ENCODE measurements at places on chromosomes 5 and 9. TPM values are rescaled to one million over a fixed set of nuclear protein-coding genes. Genes with fewer than 3 reads are reported as not detected.
A peak's percentile ranks its signal among the peaks of the same experiment; 100 is the strongest.

PCDHGB3 gene
- 9.2 TPM for total RNA-seq

- DNase-seq: no peak
Observed at GRCh38 chr9:112494153-112494552, 7.5 kb downstream of the KIAA1958 start.

GRCh38 chr5:143933451-143933850, 121.5 kb downstream of the HMHB1 start:
- no peak for DNase-seq

DNA sequence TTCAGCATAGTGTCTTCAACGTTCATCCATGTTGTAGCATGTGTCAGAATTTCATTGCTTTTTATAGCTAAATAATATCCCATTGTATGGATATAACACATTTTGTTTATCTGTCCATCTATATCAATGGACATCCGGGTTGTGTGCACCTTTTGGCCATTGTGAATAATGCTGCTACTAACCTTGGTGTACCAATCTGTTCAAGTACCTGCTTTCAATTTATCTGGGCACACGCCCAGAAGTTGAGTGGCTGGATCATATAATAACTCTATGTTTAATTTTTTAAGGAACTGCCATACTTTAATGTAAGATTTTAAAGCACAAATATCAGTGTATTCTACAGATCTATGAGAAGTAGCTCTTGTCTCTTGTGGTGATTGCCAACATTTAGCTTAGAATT, 43.5 kb downstream of the SCAI start:
- DNase-seq: no peak

DNA sequence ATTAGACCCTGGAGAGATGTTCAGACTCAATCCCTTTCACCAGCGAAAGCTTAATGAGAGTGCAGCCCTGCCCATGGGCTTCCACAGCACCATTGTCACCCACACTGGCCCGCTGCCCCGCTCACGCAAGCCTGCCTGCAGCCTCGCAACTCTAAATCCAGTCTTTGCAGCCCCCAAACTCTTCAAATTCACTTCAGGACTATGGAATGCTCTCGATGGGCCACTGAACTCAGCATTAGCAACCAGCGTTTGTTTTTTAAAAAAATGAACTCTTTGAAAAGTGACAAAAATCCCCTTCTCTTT, 17.1 kb downstream of the DCANP1 start:
- no peak for DNase-seq

DNA sequence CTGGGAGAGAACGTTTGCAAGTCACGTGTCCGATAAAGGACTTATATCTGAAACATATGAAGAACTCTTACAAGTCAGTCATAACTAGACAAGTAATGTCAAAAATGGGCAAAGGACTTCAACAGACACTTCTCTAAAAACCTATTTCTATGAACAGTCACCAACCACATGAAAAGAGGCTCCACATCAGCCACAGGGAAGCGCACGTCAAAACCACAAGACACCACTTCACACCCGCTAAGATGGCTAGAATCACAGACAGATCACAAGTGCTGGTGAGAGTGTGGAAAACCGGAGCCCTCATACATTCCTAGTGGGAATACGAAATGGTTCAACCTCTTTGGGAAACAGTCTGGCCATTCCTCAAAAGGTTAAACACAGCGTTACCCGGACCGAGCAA, 11.5 kb upstream of the CARD9 start:
- DNase-seq: no peak

- no peak for DNase-seq
Observed at GRCh38 chr9:95864852-95865580, 10.5 kb upstream of the ERCC6L2 start.

DNA sequence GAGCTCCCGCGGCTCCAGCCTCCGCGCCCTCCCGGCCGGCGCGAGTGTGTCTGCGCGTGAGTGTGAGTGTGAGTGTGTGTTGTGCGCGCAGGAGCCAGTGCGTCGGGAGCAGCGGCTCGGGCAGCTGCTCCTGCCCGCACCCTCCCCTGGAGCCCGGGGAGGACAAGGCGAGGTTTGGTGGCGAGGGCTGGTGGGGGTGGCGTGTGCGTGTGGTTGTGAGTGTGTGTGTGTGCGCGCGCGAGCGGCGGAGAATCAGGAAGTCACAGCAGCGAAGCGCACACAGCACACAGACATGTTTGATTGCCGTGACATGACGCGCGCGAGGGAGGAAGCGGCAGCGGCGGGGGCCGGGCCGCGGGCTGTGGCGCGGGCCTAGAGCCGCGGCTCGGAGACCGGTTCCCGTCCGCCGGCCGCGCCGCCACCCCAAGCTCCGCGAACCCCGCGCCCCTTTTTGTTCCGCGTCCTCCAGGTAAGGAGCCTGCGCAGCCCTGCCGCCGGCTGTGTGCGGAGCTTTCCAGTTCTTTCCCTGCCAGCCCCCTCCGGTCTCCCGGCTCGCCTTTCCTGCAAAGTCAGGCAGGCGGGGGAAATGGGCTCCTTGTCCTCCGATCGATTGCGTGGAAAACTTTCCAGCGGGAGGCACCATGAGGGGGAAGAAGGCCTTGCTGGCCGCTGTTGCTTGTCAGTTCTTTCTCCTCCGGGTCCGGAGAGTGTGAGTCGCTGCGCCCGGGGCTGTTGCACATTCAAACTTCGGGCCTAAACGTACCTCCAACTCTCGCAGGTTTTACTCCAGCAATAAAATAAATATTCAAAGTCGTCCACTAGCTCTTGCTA, 2.4 kb downstream of the SMARCA2 start:
- peak; percentile 88 for DNase-seq

CCNO gene
- not detected for total RNA-seq

UBTD2 gene
- total RNA-seq: 16.3 TPM

DNA sequence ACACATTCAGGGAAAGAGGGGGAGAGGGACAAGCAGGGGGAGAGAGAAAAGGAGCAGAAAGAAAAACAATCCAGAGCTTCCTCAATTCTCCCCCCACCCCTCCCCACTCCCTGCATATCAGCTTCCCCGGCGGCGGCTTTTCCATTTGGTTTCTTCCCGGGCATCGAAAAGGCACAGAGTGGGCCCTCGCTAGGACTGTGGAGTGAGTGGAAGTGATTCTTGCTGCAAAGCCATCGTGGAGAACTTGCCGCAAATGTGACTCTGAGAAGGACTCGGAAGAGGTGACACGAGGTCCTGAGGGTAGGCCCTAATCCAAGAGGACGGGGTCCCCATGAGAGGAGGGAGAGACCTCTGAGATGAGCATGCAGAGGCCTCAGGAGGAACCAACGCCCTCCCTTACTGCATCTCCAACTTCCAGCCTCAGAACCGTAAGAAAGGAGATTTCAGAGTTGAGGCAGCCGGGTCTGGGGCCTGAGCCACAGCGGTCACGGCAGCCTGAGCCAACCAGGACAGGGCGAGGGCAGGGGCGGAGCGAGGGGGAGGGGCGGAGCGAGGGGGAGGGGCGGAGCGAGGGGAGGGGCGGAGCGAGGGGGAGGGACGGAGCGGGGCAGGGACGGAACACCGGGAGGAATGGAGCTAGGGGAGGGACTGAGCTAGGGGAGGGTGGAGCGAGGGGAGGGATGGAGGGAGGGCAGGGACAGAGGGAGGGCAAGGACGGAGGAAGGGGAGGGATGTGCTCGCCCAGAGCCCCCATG, 21.2 kb upstream of the SARDH start:
- peak; percentile 68 for DNase-seq

DNA sequence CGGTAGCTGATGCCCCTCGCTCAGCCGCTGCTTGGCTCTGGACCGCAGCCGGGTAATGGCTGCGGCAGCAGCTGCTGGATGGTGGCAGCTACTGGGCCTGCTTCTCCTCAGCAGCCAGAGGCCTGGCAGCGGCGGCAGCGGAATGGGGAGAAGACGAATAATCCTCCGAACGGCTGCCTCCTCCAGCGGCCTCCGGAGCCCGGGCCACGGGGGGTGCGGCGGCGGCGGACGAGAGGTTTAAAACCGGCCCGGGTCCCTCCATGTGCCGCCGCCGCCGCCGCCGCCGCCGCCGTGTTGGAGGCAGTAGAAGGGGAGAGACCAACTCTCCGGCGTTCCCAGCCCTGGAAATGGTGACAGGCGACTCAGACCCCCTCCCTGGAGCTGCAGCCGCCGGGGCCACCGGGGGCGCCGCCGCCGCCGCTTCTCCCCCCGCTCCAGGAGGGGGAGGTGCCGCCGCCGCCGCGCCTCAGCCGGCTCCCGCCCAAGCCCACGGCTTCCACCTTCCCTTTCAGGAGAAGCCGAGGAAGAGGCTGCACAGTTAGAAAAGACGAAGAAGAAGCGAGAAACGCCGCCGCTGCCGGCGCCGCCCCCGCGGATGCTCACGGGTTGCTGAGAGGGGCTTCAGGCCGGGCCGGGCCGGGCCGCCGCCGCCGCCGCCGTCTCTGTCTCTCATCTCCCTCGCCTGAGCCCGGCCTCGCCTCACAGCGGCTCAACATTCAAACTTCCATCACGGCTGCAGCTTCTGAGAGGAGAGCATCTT, 118.4 kb upstream of the PRSS3 start:
- peak; percentile 64 for DNase-seq

IFNA4 gene
- not detected for total RNA-seq

DNA sequence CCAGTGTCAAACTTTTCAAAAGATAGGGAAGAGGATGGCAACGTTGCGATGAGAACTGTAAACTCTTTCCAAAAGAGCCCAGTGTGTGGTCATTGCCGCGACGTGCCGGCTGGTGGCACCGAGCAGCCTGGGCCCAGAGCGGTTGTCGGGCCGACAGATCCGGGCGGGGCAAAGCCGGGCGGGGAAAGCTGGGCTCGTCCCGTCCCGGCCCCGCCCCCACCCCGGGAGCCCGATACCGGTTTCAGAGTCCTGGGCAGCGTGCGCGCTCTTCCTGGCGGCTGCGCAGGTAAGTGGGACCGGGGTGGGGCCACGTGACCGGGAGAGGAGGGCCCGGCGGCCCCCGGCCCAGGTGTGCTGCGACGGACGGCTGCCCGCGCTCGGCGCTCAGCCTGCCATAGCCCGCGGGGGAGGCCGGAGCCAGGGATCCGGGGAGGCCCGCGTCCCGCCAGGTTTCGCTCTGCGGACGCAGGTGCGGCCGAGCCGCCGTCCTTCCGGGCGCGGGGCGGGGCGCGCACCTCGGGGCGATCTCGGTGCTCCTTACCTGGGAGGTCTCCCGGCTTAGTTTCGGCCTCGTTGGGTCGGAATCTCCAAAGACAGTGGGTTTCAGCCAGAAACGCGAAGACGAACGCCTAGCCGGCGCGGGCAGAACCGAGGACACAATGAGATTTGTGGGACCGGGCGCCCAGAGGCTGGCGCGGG, at the start of gene MARVELD2:
TSS of gene MARVELD2 (plus strand) at position 232 of the 699 bp plus-strand sequence. CDS start 4,270 bp downstream, outside the sequence.
- no peak for DNase-seq

ZNF354B gene
- 13.3 TPM for total RNA-seq

FOXD4L5 gene
- not detected for total RNA-seq

- DNase-seq: peak; percentile 86
Observed at GRCh38 chr5:78829811-78830527, 155.1 kb downstream of the ARSB start.

TTC23L gene
- not detected for total RNA-seq

PPP1R26 gene
- total RNA-seq: 8.8 TPM

SKIC3 gene
- 61.7 TPM for total RNA-seq

DNA sequence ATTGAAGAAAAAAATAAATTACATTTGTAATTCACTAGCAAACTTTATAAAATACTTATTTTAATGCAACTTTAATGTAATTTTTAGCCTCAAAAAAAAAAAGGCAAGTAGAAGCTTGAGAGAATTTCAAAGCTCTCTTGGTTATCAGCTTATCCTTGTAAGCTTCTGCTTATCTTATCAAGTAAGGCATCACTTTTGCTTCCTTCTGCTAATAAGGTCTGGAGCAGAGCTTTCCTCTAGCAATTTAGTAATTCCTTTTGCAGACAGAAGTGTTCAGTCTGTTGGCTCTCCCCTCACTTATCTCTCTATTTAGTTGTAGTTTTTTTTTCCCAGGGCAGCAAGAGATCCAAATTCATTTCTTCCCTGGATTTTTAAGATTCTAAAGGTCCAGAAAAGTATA, 525.0 kb downstream of the ISL1 start:
- DNase-seq: no peak

PCDHAC1 gene
- total RNA-seq: 0.71 TPM

- DNase-seq: no peak
Observed at GRCh38 chr9:112925058-112925641, 34.5 kb upstream of the SLC46A2 start.

GRCh38 chr5:39608024-39608423, 183.2 kb upstream of the DAB2 start:
- no peak for DNase-seq

DNA sequence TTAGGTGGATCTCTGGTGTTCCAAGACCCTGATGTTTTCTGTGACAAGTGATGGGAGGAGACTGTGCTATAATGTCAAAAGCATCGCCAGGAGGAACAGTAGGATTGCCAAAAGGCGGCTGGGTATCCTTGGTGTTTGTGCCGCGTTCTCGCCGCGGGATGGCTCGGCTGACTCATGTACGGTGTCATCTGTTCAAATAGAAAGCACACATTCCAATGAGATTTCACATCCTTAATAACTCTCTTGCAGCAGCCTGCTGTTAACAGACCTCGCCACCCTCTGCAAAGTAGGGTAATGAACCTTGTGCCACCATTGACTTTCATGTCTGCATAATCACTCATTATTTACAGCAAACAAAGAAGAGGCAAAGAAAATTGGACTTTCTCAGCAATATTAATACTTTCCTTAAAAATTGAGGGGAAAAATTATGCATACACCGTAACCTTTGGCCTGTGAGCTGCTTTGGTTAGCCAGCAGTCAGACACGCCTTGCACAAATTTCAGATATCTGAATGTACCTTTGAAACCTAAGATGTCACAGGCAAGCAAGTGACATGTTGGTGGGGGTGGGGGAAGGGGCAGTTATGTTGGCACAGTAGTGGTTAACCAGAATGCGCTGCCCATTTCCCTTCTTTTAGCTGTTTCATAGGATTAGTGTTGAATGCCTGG, 289.4 kb downstream of the EFNA5 start:
- no peak for DNase-seq

DNA sequence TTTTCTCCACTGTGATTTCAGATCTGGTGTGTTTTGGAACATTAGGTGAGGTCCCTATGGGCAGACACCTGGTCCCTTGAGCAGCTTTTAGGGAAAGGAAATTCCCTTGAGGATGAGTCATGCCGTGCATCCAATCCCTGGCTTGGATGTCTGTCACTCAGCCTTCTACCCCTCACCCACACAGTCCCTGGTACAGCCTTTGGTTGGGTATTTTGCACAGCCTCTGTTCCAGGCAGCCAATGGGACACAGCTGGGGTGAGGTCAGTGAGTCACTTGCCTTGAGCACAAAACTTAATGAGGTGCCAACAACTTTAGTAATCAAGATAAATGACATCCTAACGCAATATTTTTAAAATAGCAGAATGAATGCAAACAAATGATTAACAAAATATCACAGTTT, 22.7 kb upstream of the SVEP1 start:
- DNase-seq: no peak

DNA sequence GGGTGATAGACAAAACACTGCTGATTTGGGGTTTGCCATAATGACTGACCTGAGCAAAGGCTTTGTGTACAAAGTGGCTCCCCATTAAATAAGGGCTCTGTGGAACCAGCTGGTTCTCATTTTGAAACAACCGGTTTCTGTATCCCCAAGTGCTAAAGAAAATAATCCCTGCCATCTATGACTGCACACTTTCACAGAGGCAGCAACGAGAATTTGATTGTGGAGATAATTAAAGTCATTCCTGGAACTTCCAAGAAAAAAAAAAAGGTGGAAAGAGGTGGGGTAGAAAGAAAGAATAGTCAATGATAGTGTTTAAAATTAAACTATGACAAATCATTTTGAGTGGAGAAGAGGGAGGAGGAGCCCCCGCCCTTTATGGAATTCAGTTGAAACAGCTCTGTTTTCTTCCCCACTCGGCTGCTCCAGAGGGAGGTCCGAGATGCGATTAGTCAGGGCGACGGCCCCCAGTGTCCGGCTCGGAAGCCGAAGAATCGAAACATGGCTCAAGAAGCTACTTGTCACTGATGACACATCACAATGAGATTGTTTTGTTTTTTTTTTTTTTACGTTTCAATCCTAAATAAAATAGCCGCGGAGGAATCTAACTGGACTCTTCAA, 38.4 kb downstream of the EBF1 start:
- DNase-seq: peak; percentile 76

Measured in sigmoid colon (tissue), 7 donors.